NCI-H2029 treated with DMSO at 0.1 percent for 48 hours (cell line): ENCODE measurements at places on chromosomes 6 and 20.

- DNase-seq = no peak
Observed at GRCh38 chr20:62252342-62252966, 14.1 kb downstream of the OSBPL2 start.

GRCh38 chr6:53281518-53282215 lies 67.1 kb downstream of the ELOVL5 start:
- DNase-seq = no peak

- no peak for DNase-seq
Observed at GRCh38 chr6:33993091-33993490, 152.8 kb downstream of the GRM4 start.

- peak; percentile 25 for DNase-seq
Observed at GRCh38 chr6:37339741-37340638, 13.8 kb upstream of the RNF8 start.

- no peak for DNase-seq
Observed at GRCh38 chr6:107386340-107386739, 73.0 kb downstream of the PDSS2 start.

DNA sequence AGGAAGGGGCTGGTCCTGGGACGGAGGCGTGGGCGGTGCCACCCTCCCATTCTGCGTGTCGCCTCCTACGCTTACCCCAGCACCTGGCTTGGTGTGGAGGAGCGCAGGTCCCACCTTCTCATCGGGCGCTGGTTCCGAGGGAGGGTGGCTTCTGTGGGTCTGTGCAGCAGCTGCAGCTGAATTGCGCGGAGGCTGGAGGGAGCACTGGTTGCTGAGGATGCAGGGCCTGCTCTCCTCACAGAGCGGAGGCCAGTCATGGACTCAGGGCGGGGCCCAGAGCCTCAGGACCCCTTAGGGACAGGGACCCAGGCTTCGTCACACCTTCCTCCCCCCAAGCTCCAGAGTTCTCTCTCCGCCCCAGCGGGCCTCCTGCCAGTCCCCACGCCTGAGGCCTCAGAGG lies 127.8 kb upstream of the MAP3K4 start:
- no peak for DNase-seq

GRCh38 chr6:80214436-80215022 lies 108.1 kb downstream of the BCKDHB start:
- peak; percentile 26 for DNase-seq

DNA sequence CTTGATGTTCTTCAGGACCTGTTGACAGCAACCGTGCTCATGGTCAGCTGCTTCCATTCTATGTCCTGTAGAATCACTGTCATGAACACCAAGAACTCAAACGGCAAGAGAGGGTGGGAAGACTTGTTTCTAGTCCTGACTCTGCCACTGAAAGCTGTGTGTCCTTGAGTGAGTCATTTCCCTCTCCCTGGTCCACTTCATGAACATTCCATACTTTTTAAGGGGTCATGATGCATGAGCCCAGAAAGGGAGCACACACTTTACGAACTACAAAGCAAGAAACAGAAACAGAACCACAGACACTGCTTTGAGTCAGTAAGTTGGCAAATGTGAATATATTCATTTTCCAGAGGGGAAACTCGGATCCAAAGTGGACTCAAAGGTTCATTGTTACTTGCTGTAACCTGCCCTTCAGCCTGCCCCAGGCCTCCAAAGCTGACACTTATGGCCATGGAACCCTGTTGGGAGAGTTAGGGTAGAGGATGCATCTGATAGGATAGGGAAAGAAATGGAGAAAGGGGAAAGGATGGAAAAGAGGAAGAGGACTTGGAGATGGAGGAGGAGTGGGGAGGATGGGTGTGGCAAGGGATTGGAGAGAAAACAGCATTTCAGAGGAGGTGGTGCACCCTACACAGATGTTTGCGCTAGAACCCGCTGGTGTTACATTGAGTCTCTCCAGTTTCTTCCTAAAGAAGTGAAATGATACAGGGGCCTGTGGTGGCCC lies 129.8 kb downstream of the FOXO3 start:
- DNase-seq = no peak
